ENCODE measurements at places on chromosomes 7 and 10.

GRCh38 chr10:42734536-42734935 is 48.1 kb upstream of the BMS1 start:
- peak; percentile 15 for DNase-seq

DNA sequence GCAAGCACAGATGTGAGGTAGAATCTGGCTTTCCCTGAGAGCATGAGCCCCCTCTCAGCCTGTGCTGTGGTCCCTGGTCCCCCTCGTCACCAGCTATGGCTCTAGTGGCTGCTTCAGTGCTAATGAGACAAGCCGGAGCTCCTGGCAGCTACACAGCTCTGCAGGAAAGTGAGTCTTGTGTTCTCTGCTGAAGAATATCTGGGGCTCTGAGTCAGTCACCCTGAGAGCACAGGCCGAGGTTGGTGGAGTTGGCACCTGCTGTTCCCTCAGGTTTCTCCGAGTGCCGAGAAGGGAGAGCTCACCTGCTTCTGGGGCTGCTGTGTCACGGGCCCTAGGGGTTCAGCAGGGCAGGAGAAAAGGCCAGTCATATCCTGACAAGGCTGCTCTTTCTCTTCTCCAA is 37.2 kb upstream of the GJD4 start:
- DNase-seq = no peak

DNA sequence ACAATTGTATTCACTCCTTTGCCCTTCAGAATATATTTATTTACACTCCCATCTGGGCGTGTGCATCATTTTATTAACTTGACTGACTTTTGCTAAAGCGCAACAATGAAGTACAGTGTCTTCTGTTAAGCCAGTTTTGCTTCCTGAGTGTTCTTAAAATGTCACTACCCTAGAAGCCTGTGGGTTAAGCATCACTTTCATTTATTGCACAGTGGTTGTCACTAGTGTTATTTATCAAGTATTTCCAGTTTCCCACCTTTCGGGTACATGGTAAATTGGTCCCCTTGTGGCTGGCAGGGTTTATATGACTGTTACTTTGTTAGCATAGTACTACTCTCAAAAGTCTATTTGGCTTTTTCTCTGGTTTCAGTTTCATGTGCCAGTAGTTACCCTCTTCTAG is 3.3 kb downstream of the HILPDA start:
- DNase-seq = no peak

DNA sequence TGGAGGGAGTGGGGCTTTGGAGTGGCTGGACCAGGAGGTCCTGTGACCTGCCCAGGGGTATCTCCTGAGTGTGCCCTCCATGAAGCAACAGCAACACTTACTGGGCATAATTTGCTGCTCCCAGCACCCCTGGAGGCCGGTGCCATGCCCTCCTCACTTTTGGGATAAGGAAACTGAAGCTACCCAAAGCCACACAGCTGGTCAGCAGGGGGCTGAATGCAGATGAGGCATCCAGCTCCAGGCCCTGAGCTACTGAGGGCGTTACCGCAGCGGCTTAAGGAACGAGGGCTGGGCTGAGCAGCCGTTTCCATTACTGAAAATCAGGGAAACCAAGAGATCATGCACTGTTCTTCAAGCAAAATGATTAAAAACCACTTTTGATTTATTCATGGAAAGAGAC is 408.9 kb downstream of the GLRX3 start:
- no peak for DNase-seq

DNA sequence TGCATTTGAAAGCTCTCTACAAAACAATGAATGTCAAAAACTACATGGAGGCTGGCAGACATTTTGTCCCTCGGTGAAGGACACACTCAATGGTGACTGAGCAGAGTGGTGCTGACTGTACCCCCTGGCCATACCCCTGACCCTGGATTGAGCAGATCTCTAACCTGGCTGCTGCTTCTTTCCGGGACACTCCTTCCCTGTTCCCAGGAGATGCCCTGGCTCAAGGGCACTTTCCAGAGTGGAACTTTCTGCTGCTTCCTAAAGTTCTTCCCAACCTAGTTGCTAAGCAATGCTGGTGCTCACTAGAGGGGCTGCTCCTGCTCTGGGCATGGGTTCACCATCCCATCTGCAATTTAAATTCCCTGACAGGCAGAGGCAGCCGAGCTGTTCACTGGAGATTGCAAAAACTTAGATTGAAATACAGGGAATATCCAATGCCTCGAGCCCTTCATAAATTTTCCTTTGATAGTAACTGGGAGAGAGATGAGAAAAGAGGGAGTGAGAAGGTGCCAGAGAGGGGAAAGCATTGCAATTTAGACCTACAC is 384.3 kb upstream of the PODXL start:
- DNase-seq = no peak

GRCh38 chr7:102228935-102229334 is 57.7 kb upstream of the SH2B2 start:
- DNase-seq = no peak

DNA sequence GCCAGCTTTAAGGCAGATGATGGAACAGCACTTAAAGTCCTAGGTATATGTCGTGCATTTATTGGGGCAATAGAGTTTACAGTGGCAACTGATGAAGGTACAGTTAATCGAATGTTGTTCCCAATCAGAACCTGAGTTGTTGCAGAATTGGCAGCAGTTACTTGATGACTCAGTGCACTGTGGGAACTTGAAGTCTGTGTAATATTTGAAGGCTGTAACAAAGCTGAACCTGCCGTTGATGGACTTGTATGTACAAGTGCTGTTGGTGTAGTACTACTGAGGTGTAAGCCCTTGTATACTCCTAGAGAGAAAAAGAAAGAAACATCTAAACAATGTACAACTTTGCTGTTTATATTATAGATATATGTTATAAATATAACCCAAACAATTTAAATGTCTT is 75.3 kb downstream of the EPC1 start:
- no peak for DNase-seq

DNA sequence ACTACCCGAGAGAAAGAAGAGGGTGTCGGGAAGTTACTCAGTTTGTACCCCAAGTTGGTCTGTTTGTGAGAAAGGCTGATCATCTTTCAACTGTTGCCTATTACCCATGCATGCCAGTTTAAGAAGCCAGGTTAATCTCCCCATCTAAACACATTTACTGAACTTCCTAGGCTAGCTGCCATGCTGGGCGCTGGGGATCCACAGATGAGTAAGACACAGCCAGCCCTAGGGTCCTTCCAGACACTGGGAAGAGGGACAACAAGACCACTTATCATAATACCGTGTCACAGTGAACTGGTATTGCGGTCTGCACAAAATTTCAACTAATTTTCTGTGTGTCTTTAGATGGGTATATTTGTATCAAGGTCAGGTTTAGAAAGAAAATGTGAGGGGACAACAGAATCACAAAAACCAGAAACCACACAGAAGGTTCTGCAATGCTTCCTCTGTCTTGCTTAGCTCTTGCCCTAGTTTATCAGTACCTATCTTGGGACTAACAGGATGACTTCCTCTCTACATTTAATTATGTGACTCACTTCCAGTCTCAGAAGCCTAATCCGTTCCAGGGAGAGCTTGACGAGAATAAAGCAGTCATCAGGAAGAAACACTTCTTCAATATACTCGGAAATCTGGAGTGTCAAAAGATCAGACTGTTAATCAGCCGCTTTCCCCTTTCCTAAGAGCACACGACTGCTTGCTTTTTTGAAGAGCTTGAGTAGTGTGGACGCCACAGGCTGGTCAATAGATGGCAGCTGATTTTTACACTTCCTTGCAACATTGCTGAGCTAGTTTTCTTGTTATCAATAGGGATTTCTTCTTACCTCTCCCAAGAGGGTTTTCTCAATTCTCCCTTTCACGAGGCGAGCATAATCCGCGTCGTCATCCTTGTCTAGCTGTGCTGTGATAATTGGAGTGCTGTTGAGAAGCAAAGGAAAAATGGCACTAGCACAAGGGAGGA is 45.7 kb downstream of the POLR3A start:
- DNase-seq = no peak

DNA sequence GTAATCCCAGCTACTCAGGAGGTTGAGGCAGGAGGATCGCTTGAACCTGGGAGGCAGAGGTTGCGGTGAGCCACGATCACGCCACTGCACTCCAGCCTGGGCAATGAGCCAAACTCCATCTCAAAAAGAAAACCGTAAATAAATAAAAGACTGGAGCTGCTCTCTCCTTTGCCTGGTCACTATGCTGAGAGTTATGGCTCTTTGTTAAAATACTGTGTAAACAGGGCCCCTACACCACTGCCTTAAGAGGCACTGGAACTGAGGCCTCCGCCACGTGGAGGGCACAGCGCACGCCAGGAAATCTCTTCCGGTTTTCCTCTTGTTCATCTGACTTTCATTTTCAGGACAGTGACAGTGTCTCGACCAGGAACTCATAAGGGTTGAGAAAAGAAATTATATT is 123.3 kb downstream of the PAXIP1 start:
- no peak for DNase-seq

- DNase-seq = no peak
These were observed 124.7 kb downstream of the ELMO1 start for GRCh38 chr7:37323966-37324365.

DNA sequence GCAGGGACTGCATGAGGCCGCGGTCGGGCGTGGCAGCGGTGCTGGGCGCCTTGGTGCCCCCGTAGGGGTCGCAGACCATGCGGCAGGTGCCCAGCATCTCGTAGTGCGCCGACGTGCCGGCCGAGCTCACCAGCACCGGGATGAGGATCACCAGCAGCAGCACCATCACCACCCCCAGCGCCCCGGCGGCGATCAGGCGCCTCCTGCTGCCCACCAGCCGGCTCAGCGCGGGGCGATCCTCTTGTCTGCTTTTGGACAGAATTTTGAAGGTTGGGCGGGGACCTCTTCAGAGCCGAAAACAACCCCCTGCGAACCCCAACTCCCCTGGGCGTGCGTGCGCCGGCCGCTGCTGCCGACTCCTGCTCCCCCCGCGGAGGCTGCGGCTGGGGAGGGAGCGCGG is 779 bp downstream of the C1QL3 start:
- no peak for DNase-seq

GRCh38 chr10:7194571-7194970 is 216.3 kb downstream of the SFMBT2 start:
- DNase-seq = no peak

DNA sequence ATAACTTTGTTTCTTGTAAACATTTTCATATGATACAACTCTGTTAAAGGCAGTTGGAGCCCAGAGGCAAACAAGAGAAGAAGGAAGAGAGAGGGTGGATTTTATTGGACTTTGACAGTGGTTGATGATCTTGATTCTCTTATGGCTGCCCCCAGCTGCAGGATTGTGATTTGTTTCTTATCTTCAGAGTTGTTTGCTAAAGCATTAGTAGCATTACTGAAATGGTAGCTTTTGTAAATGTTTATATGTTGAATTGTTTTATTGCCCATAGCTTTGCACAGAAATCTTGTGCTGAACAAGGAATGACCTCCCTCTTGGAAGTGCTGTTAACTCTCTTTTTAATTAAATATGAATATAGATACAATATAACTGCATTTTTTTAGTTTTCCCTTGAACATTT is 309.4 kb downstream of the AUTS2 start:
- DNase-seq = no peak

DNA sequence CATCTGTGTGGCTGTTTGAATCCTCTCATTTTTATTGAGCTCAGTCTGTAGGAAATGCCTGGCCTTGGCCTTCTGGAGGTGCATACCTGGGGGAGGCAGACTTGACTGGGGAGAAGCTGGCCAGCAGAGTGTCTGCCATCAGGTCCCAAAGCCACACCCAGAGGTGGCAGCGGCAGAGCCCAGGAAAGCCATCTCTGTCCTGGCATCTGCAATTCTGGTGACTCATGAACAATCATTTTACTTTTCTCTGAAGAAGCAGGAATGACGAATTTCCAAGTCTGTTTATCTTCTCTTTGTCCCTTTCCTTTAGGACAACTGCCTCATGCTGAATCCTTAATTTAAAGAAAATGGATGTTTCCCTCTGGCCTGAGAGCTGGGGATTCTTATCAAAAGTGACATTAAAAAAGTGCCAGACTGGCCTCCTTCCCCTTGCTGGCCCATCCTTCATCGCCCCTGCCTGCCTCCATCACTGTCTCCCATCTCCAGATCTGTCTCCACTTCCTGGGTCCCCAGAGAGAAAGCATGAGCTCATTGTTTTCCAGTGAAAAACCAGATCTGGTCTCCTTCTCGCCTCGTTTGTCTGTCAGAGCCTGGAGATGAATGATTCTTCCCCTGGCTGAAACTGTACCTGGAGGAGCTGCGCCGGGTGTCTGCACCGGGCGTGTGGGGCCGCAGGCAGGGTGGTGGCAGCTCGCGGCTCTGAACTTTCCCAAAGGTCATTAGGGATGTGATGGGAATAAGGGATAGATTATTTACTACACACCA is 124.5 kb downstream of the TMEM178B start:
- DNase-seq = no peak

DNA sequence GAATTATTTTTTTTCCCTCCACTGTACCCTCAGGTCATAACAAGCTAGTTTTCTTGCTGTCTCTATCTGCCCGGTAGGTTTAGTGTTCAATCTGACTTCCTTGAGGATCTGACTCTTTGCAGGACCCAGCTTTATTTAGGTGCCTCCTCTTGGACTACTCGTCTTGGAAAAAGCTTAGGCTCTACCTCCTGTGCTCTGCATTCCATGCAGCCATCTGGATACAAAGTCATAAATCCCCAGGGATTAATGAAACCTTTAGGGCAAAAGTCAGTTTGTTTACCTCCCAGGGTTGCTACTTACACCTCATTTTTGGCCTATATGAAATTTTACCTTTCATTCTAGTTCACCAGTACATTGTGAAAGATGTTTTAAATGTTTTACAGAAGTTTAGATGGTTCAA is 8.0 kb downstream of the STAG3 start:
- DNase-seq = no peak

DNA sequence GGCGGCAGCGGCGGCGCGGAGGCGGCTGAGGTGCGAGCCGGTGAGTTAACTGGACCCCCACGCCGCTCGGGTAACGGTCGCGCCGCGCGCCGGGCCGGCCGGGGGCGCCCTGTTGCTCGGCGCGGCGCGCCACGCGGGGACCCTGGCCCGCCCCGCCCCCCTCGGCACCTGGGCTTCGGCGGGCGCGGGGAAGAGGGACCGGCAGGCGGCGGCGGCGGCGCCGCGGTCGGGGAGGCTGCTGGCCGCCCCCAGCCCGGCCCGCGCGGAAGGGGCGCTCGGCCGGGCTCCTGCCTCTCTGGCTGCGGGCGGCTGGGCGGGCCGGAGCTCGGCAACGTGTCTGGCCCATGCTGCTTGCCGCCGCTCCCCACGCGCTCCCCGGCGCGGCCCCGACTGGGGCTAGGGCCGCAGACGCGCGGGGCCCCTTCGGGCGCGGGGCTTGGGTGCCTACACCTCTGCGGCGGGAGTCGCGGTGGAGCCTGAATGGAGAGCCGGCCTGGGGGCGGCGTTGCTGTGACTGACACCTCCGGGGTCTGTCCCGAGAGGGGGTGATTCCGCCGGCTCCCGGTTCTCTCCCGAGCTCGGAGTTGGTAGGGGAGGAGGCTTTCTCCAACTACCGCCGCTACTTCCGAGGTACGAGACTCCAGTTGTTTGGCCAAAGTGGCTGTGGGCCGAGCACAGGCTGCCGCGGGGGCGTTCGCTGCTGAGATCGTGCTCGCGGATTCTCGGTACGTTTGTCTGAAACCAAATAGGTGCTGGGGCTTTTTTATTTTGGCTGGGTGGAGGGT is 494 bp downstream of the PALS2 start:
- DNase-seq = peak; percentile 9

DNA sequence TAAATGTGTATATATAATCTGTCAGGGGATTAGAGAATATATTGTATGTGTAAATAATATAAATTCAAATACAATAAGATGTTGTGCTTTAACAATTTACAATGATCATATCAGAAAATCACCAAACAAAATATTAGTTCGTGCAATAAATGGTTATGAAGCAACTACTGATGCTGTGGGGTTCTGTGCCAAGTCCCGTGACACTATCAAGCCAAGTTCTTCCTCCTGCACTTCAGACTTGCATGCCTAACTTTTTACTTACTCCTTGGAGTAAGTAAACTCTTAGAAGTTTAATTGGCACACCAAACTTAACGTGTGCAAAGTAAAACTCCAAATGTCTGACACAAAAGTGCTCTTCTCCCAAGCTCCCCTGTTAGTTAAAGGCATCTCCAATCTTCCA is 26.5 kb upstream of the TMEM254 start:
- no peak for DNase-seq

Measured in dorsolateral prefrontal cortex (tissue), 122 donors.